ENCODE measurements at places on chromosomes 1 and 21.

DNA sequence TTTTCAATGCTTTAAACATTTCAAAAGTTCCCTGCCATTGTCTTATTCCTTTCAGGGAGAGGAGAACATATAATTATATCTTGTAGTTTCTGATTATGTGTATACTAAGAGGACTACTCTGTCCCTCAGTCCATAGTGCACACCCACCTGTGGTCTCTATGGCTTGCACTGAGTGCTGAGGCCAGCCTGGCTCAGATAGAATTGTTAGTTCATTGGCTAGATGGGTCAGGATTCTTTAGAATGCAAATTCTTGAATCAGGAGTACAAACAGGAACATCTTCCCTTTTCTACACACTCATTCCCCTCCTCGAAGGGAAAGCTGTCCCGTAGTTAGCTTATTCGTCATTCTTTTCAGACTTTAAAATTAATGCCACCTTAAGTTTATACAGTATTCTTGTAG lies 8.2 kb downstream of the BACH1 start:
- no peak for DNase-seq

- no peak for DNase-seq
Observed at GRCh38 chr1:31651766-31652165, 7.1 kb upstream of the PEF1 start.

GRCh38 chr1:119004129-119004527 lies 16.0 kb upstream of the TBX15 start:
- DNase-seq: no peak

GRCh38 chr1:42830631-42831030 lies 13.4 kb upstream of the SVBP start:
- DNase-seq: no peak

DNA sequence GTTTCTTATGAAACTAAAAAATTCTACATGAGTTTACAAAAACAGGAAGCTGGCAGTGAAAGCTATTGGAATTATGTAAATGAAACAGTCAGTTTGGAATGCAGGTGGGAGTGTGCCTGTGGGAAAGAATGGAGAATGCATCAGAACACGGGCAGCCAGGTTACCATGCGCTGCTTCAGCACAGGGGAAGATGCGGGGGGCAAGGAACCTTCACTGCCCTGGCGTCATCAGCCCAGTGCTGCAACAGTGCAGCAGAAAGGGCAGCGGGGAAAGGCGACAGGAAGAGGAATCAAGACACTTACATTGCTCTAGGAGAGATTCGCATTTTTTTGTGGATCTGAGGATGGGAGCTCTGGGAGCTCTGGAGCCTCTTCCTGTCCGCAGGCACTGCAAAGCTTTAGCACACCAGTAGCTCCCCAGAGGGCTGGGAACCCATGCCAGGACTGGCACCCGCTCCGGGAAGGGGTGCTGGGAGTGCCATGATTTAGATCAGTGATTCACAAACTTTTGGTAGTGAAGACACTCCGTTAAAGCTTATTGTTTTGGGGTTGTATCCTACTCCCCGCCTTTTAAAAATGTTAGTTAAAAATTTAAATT lies 64.1 kb upstream of the WDR26 start:
- DNase-seq: no peak

- DNase-seq: no peak
Observed at GRCh38 chr21:18716578-18717138, 313.1 kb upstream of the TMPRSS15 start.

DNA sequence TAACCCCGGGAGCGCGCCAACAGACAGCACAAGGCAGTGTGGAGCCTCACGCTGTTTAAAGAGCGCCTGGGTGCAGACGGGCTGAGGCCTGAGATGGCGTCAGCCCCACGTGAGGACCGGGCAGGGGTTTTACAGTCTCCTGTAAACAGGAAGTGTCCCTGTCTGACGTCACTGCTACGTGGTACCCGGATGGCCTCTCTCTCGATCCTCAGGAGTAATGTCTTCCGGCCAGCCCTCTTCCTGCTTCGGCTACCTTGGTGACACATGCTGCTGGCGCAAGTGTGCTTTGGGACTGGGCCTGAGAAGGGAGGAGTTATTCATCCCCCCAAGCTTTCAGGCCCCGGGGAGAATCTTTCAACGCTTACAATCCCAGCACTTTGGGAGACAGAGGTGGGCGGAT lies 41.2 kb downstream of the CNST start:
- DNase-seq: no peak

- no peak for DNase-seq
Observed at GRCh38 chr1:174902531-174903099, 97.1 kb upstream of the CACYBP start.

DNA sequence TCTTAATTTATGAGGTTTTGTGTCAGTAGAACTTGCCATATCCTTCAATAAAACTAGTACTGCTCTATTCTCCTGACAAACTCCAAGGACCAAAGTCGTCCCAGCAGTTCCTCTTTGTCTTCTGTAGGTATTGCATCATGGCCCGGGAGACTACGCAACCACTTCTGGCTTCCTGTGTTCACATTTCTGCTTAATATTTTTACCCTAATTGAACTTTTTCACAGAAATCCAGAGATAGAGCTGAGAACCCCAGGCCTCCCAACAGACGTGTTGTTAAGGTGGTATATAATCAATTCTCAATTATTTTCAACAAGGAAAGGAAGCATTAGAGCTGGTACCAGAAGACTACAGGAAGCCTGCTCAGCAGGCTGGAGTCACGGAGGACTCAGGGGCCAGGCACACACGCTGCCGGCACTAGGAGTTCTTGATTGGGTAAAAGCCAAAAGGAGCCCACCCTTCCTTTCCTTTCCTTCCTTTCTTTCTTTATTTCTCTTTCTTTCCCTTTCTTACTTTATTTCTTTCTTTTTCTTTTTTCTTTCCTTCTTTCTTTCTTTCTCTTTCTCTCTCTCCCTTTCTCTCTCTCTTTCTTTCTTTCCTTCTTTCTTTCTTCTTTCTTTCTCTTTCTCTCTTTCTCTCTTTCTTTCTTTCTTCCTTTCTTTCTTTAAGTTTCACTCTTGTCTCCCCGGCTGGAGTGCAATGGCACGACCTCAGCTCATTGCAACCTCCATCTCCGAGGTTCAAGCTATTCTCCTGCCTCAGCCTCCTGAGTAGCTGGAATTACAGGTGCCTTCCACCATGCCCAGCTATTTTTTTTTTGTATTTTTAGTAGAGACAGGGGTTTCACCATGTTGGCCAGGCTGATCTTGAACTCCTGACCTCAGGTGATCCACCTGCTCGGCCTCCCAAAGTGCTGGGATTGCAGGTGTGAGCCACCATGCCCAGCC lies 173.7 kb downstream of the ZBTB18 start:
- no peak for DNase-seq

DNA sequence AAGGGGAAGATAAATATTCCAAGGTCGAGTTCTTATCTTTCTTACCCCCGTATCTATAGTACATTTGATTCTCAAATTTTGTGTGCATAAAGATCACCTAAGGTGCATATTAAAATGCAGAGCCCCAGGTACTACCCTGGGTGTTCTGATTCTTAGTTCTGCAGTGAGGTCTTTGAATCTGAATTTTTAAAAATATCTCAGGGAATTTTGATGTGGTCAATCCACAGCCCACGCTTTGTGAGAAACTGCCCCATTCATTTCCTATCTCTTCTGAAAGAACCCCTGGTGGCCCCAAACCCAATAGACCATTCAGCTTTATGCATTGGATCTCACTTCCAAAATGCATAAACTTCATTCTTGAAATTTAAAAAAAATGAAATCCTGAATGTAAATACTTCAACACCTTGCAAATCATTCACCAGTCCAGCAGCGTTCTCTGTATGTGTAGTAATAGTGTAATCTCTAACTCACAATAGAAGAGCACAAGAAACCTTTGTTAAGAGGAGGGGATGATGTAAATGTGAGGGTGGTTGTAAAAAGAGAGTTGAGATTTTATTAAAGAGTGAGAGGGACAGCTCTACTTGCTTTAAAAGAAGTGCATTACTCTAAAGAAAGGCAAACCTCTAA lies 108.8 kb upstream of the ZP4 start:
- no peak for DNase-seq

All from activated CD8-positive, alpha-beta memory T cell treated with anti-CD3 and anti-CD28 coated beads for 4 hours (primary cell).